ENCODE measurements at places on chromosomes 6 and 20.

- no peak for DNase-seq
Observed at GRCh38 chr20:48932375-48932941, 10.9 kb downstream of the ARFGEF2 start.

DNA sequence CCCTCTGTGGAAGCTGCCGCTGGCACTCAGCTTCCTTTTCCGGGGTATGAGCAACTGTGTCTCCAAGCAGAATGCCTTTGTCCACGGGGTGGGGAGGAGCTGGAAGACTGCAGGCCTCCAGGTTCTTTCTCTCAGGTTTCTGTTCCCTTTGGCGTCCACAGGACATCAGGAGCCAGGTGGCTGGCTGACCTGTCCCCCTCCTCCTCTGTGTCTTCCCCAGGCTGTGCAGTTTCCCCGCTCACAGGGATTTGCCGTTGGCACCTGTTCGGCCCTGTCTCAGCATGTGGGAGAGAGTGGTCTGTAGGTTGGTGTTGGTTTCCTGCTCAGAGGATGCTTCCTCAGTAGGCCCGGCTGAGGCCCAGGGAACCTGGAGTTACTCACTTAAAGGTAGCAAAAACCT lies 43.5 kb downstream of the CDS2 start:
- DNase-seq: no peak

GRCh38 chr6:7697820-7698623 lies 27.9 kb upstream of the BMP6 start:
- no peak for DNase-seq

DNA sequence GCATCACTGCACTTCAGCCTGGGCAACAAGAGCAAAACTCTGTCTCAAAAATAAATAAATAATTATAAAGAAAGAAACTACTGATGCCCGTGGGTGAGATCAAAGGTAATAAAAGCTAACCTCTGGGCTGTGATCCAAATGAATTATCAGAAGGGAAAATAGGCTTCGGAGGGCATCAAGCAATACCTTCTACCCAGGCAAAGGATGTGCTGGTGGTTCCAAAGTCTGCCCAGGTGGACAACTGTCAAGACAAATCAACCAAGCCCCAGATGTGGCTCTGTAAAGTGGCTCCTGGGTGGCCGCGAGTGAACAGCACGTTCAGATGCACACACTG lies 95.6 kb downstream of the SCML4 start:
- DNase-seq: no peak

DNA sequence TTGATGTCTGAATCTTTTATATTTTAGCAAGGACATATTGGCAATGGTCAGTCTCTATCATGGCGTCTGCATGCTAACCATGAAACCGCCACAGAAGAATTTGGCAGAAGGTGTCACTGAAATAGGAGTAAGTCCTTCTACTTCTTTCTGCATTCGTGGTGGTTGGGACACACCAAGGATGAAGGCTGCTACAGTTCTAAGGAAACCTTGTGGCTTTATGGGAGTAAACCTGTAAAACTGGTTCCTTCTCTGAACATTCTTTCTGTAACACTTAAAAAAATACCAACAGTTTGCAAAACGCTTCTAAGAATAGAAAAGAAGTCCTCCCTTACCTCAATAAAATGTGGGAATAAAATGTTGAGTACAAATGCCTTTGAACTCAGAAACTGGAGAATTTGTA lies 195.3 kb downstream of the SLC24A3 start:
- DNase-seq: no peak

GRCh38 chr6:42448927-42449659 lies 2.6 kb downstream of the TRERF1 start:
- DNase-seq: no peak

GRCh38 chr20:48845721-48846306 lies 18.0 kb upstream of the PREX1 start:
- no peak for DNase-seq

- DNase-seq: no peak
Observed at GRCh38 chr20:50680105-50680960, 11.0 kb downstream of the RIPOR3 start.

DNA sequence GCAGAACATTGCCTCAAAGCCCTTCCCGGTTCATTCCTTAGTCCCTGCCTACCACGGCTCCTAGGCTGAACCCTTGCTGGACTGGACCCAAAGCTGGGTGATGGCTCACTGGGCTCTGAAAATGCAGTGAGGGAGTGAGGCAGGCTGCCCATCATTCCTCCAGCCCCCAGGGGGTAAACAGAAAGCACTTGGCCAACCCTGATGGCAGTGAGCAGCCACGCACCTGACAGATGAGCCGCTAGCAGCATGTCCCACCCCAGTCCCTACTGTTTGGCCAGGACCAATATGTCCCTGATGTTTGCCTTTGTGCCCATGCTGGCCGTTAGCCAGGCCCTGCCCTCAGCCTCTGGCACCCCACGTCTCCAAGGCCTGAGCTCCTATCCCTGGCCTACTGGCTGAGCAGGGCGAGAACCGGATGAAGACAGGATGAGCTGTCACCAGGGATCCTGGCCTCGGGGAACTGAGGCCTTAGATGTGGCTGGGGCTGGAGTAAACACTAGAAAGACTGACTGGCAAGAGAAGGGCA lies 19.4 kb upstream of the BAK1 start:
- no peak for DNase-seq

- no peak for DNase-seq
Observed at GRCh38 chr20:64206614-64207013, 42.4 kb downstream of the MYT1 start.

All from stimulated activated CD4-positive, alpha-beta T cell treated with anti-CD3 and anti-CD28 coated beads, Interleukin-15, amount 100 ng/mL, for 24 hours (primary cell).